Gastroesophageal sphincter (tissue), 4 donors: ENCODE measurements at places on chromosomes 1 and 21. TPM values are rescaled to one million over a fixed set of nuclear protein-coding genes. Genes with fewer than 3 reads are reported as not detected.

DNA sequence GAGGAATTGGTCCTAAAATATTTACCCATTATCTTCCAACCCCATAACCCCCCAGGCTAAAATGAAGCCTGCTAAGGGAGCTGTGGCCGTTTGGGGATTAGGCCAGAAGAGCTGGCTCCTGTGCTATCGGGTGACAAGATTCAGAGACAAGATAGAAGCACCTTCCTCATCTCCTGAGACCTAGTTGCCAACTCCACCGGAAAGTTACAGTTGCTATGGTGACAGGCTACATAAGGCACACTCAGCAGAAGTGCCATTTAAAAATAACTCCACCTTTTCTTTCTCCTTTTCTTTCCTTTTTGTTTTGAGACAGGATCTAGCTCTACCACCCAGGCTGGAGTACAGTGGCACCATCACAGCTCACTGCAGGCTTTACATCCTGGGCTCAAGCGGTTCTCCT, 43.6 kb upstream of the ROR1 start:
- ATAC-seq = no peak

Gene PDC
- not detected for total RNA-seq

Gene FCRL1
- not detected for total RNA-seq

GRCh38 chr1:14976256-14976655, 177.3 kb upstream of the TMEM51 start:
- ATAC-seq = no peak

Gene RGS13
- 0.77 TPM for total RNA-seq

Gene ZNF670
- total RNA-seq = 3.0 TPM

Gene NLRP3
- total RNA-seq = 3.1 TPM

DNA sequence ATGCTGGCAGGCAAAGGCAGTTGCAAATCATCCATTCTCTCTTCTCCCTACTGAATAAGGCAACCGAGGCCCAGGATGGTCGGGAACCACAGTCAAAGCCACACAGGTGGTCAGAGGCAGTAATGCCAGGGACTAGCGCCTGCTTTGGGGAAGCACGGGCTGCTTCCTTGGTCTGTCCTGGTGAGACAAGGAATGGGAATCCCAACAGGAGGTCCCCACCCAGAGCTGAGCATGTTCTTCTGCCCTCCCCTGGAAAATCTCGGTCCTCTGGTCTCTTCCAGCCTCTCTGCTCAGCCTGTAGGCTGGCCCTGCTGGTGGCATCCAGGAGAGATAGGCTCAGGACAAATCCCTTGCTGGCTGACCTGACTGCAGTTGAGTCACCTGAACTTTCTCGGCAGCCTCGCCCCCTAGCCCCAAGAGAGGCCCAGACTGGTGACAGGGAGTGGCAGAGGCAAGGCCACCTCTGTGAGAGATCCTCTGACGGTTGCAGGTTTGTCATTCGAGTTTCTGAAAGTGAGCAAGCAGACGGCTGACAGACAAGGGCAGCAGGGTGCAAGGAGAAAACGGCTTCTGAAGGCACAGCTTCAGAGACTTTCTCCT, 5.8 kb downstream of the OLIG1 start:
- no peak for ATAC-seq

DNA sequence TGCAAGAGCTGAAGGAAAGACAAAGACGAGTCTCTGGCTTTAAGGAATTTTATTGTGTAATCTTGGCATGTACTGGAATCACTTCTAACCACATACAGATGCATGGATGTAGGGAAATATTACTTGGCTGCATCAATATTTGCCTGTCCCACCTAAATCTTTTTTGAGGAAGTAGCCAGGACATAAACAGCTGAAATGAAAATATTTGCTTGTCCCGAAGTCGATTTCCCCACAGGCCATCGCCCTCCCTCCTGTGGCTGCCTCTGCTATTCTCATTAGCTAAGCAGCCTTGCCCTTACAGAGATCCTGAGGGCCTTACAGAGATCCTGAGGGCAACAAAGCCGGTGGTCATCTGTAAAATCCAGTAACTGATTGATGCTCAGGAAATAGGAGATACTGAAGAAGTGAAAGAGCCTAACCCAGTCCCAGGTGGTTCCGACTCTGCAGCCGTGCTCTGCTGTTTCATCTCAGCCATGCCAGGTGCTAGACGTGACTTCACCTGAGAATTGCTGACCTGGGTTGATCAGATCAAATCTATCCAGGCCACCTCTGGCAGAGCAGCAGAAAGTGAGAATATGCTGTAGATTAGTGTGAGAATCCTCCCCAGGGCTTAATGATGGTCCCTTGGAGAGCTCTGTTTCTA, 25.5 kb downstream of the MAN1C1 start:
- peak; percentile 70 for ATAC-seq

DNA sequence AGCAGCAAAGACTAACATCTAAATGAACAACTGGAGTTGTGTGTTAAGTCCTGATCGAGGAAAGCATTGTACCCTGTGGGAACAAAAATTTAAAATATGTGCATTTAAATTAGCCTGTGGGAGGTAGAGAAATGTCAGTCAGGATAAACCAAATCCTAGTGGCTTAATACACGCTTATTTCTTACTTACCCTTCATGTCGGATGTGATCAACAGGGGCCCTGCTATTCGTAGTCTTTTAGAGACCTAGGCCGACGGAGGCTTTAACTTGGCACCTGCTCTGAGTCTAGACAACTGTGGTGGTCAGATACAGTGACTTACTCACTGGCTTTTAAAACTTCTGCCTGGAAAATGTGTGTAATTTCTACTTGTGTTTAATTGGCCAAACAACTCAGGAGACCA, 10.2 kb downstream of the GSTM3 start:
- no peak for ATAC-seq

Gene RUNX3
- 1.9 TPM for total RNA-seq

DNA sequence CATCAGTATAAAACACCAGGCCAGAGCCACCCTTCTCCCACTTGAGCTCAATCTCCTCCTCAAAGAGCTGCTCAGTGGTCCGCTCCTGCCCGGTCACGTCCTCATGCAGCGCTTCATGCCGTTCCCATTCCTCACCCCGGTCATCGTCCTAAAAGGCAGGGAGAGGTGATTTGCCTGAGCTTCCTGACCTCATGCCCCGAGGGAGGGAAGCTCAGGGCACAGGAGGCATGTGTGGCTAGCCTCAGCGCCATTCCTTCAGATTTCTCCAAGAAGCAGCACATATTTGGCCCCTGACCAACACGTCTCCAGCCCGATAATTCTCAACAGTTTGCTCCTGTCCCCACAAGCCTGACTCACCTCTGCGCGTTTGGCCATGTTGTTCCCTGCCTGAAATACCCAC, 4.2 kb upstream of the GPN2 start:
- ATAC-seq = no peak

GRCh38 chr21:16418642-16419041, 688.9 kb downstream of the USP25 start:
- no peak for ATAC-seq

Gene NEK2
- not detected for total RNA-seq

GRCh38 chr1:20560966-20561365, 8.6 kb downstream of the FAM43B start:
- no peak for ATAC-seq

DNA sequence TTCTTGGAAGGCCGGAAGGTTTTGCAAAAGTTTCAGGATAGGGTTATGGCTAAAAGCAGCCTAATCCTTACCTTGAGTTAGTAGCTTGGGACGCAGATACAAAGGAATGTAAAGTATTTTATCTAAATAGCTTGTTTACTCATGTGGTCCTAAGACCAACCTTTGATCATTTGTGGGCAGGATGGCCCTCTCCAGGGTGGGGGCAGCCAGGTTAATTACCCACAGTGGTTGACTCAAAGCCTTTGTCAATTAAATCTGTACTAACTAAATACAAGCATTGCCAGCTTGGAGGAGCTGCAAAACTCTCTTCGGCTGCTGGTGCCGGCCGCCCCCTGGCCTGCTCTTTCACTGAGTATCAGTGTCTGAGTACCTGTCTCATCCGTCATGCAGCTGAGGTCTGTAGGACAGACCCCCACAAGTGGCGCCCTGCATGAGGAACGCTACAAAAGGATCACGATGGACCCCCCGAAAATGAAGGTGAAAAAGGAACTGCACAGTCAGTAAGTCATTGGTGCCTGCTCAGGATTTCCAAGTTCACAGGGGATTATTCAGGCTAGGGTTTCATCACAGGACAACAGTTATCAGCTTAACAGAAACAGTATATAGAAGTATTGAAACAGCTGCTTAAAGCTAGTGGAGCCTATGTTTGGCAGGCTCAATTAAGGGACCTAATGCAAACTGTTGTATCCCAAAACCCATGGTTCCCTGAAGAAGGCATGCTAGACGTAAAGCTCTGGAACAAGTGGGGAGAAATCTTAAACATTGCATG, 212.5 kb upstream of the MAP1LC3C start:
- ATAC-seq = no peak

GRCh38 chr1:161707503-161707902, 474 bp downstream of the FCRLA start:
- no peak for ATAC-seq

Gene PRAMEF20
- total RNA-seq = not detected
